ENCODE measurements at places on chromosomes 3 and 15. TPM values are rescaled to one million over a fixed set of nuclear protein-coding genes. Genes with fewer than 3 reads are reported as not detected.

The GPD1L gene
- total RNA-seq, result 2.0 TPM

The DNAJA4 gene
- 0.03 TPM for total RNA-seq

The PAK6 gene
- total RNA-seq, result 8.4 TPM

The MESP2 gene
- total RNA-seq, result 2.0 TPM

The ABHD10 gene
- 36.1 TPM for total RNA-seq

The PPARG gene
- total RNA-seq, result 0.62 TPM

The PCOLCE2 gene
- total RNA-seq, result 18.3 TPM

The CRYGS gene
- 1.8 TPM for total RNA-seq

The KY gene
- not detected for total RNA-seq

DNA sequence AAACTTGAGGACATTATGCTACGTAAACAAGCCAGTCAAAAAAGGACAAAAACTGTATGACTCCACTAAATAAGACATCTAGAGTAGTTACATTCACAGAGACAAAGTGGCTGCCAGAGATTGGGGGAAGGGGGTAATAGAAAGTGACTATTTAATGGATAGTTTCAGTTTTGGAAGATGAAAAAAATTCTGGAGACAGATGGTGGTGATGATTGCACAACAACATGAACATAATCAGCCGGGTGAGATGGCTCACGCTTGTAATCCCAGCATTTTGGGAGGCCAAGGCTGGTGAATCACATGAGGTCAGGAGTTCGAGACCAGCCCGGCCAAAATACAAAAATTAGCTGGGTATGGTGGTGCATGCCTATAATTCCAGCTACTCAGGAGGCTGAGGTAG lies 40.6 kb downstream of the DPP8 start:
- no peak for DNase-seq

GRCh38 chr15:91357486-91357885 lies 257.4 kb downstream of the SV2B start:
- no peak for DNase-seq

DNA sequence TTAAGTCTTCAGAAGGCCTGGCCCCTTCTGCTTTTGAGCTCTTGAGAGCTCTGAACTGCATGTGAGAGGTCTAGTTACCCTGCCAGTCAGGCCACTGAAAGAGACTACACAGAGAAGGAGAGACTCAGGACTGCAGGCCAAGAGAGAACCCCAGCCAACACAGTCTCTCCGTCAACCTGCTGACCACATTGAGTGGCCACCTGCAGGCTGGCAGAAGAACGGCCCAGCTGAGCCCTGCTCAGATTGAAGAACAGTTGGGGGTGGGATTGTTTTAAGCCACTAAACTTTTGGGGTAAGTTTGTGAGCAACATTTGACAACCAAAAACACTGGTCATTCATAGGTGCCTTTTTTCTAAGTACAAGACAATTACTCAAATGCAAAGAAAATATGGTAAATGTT lies 273.5 kb upstream of the CCDC54 start:
- no peak for DNase-seq

GRCh38 chr3:126343649-126344035 lies 13.6 kb downstream of the KLF15 start:
- no peak for DNase-seq

GRCh38 chr15:77864211-77865105 lies 213.1 kb downstream of the TBC1D2B start:
- peak; percentile 68 for DNase-seq

DNA sequence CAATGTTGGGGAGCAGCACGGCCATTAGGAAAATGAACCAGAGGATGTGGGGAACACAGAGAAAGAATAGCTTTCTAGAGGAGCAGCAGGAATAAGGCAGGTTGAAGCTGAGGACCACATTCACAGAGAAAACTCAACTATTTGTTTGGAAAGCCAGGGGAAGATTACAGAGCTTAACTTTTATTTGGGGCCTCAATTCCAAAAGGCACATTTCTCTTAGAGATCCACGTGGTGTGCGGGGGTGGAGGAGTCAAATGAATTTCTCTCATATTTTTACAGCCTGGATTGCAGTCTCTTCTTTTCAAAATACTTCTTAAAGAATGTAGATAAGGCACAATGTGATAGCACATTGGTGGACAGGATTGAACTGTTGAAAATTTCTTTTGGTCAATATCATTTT lies 253.7 kb downstream of the ROBO1 start:
- no peak for DNase-seq

DNA sequence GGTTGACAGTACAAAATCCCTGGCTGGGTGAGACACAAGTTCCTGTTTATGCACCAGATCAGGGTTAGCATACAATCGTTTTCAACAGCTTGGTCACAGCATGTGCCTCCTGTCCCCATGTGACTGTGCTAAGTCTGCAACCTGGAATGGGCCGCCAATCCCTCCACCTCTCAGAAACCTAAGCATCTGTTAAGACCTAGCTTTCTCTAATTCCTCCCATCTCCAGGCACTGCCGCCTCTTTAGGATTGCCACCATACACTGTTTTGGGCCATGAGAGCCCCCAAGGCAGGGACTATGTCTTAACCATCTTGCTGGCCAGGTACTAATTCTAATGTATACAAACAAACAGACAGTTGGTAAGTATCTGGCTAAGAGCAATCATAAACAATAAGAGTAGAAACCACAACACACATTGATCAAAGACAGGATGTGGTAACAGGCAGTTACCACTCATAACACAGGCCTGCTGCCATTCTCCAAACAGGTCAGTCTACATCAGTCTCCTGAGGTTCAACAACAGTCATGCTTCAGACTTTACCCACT lies 25.6 kb downstream of the SEC22C start:
- no peak for DNase-seq

- DNase-seq, result no peak
Measured at GRCh38 chr3:142968319-142969025, 5.0 kb upstream of the PAQR9 start.

DNA sequence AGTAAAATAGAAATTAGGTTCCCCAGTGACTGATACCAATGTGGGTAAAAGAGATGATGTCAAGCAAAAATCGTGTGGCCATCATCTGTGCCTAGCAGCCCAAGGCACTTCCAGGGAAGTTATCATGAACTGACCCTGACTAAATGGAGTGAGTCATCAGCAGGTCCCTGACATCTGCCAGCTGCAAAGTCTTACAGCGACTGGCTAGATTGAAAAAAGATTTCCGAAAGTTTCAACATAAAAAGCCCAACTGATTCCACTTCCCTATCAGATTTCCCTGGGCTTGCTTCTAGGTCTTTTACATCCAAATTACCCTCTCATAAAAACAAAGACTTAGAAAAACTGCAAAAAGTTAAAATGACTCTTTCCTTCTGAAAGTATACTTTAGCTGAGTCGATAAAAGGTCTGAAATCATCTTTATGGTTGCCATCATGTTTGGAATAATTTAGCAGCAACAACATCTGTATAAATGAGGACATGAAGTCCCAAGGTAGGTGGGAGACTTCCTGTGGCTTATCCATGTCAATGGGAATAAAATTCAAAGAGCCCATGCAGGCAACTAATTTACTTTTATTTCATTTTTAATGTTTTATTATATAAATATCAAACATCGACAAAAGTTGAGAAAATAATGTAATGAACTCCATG lies 342.8 kb downstream of the ERC2 start:
- no peak for DNase-seq

DNA sequence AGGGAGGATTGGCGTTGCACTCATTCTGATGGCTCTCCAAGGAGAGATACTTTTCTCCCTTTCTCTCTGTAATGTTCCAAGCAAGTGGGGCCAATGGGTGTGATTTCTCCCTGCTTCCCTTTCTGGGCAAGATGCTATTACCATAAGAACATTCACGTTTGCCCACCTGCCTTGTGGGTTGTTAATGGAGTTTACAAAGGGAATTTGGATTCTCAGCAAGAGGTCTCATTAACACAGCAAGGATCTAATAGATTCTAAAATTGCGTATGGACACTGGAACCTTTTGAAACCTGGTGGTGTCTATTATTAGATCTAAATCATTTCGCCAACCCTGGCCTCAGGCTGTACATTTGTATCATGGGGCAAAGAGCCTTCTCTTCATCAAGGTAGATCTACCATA lies 74.1 kb downstream of the SLCO3A1 start:
- DNase-seq, result no peak

- no peak for DNase-seq
Measured at GRCh38 chr3:111735243-111735758, 123.8 kb upstream of the PHLDB2 start.

DNA sequence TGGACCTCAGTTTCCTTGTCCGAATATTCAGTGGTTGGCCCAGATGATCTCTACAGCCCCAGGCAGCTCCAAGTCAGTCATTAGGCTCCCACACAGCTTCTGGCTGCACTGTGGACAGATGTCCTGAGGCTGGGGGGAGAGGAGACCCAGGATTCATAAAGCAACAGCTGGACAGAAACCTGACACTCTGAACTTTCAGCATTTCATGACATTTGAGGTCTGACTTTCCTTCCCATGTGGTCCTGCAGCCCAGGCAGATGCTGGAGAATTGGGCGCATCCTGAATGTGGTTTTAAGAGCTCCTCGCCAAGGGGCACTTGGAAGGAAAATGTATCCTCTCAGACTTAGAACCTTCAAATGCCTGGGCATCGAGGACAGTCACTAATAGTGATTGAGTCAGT lies 307.6 kb upstream of the LRRFIP2 start:
- DNase-seq, result no peak

- DNase-seq, result no peak
Measured at GRCh38 chr3:197216914-197217313, 81.5 kb downstream of the DLG1 start.

DNA sequence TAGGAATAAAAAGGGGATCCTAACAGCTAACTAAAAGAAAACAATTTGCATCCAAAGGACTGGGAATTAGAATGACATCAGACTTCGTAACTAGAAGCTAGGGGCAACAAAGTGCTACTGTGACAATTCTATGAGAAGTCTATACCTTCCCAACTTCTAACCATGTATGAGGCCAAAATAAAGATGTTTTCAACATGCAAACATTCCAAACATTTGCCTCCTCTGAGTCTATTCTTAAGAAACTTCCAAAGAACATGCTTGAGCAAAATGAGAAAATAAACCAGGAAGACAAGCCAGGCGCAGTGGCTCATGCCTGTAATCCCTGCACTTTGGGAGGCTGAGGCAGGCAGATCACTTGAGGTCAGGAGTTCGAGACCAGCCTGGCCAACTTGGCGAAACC lies 13.1 kb upstream of the RNF7 start:
- no peak for DNase-seq

DNA sequence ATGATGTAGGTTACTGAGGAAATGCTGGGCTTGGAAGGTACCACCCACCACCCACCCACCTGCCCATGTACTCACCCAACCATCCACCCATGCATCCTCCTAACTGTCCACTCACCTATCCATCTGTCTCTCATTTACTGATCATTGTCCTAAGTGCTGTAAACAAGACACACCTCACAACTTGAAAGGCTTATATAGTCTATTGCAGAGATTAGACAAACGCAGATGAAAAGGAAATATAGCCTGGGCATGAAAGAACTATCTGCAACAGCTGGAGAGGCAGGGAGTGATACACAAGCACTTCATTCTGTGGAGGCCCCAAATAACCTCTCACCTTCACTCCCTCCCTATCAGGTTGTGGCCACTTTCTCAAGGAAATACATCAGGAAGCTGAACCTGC lies 54.0 kb downstream of the DAPK2 start:
- DNase-seq, result no peak

DNA sequence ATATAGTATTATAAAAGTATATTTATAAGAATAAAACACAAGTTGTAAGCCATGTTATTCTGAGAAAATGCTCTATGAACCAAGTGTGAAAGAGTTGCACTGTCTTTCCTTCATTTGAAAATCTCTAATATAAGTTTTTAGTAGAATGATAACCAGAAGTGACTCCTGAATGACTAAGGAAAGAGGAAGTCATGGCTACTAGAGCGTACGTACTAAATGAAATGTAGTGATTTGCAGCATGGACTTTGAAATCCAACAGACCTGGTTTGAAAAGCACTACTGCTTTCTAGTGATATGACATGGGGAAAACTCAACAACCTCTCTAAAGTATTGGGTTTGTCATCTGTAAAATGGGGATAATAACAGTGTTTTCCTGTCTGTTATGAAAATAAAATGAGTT lies 10.3 kb upstream of the DNAJC13 start:
- DNase-seq, result no peak

DNA sequence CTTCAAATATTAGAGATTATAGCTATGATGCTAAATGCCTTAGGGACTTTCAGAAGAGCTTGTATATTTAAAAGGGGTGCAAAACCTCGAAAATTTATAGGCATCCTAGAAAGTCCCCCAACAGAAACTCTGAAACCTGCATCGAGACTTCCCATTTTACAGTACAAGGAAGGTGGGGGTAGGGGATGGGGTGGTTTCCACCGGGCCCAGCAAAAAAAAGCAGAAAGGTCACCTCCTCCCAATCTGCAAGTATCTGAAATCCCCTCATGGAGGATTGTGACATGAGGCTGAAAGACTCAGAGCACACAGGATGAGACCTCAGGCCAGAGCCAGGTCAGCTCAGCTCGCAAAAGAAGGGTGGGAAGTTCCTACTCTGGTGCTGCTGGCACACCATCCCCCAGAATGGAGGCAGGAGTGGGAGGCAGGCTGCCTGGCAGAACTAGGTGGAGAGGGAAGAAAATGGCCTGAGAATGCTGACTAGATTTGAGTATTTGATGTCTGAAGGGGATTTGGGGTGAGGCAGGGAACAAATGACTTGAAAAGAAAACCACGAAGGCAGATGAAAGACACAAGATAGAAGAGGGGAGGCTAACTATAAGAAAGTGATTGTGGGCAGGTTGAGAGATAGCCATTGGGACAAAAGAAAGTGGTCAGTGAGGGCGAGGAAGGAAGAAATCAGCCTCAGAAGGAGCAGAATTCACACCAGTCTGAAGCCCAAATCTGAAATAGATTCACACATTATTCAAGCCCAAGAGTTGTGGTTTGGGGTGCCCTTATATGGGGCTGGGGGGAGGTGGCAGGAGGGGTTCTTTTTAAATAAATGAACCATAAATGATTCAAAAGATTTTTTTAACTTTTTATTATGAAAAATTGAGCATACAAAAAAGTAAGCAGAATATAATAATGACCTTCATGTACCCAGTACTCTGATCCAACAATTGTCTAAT lies 22.5 kb upstream of the TSC22D2 start:
- no peak for DNase-seq

DNA sequence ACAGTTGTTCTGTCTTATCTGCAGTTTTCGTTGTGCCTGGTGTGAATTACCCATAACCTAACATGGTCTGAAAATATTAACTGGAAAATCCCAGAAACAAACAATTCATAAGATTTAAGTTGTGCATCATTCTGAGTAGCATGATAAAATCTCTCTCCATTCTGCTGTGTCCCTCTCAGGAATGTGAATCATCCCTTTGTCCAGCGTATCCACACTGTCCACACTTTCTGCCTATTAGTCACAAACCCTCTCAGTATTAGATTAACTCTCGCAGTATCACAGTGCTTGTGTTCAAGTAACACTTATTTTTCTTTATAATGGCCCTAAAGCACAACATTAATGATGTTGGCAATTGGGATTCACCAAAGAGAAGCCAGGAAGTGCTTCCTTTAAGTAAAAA lies 203.2 kb downstream of the CGGBP1 start:
- DNase-seq, result no peak

DNA sequence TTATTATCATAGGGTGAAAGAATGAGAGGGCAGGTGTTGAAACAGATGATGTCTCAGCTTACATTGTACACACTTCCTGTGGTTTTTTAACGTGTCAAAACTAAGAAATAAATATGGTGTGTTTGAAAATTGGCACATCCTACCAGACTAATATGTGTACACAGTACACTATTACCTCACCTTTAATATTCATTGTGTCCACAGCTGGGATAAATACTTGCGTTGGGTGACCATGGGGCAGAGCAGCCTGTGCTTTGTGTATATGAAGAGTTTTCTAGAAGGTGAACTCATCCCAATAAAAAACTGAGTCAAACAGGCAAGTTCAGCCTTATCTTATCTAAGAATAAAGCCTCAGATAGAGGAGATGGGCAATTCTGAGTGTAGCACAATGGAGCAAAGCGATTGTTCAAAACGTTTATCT lies 17.3 kb downstream of the SUCNR1 start:
- no peak for DNase-seq
